ENCODE measurements at places on chromosomes 11 and 22.
A peak's percentile ranks its signal among the peaks of the same experiment; 100 is the strongest.

DNA sequence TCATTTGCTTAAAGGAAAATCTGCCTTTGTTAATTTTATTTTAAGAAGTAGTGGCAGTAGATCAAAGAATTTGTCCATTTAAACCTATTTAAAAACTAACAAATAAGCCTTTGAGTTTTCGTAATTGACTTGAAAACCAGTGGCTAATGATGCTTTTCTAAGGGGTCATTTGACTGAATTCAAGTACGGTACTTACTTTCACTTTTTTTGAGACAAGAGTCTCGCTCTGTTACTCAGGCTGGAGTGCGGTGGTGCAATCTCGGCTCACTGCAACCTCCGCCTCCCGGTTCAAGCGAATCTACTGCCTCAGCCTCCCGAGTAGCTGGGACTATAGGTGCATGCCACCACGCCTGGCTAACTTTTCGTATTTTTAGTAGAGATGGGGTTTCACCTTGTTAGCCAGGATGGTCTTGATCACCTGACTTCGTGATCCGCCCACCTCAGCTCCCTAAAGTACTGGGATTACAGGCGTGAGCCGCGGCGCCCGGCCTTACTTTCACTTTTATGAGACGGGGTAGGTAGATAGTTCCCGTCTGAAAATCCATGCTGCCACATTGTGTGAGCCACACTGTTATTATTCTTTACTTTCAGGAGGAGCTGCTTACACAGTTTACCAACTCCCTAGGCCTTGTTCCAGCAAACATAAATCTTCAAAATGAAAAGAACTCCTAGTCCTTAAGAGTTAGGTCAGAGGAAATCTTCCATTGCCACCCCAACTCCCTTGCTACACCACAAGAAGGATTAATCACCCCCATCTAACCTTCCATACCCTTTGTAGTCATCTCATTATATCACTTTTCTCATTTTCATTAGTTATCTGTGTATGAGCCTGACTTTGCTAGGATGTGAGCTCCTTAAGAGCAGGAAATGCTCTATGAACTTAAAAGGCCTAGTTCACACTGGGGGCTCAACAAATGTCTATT is 926.6 kb upstream of the CCDC90B start:
- no peak for DNase-seq
- H3K4me1 ChIP-seq = no peaks in the 10 kb centered on the region
- H3K27me3 ChIP-seq = no peaks in the 10 kb centered on the region
- no peak overlapping the region for H3K4me3 ChIP-seq

DNA sequence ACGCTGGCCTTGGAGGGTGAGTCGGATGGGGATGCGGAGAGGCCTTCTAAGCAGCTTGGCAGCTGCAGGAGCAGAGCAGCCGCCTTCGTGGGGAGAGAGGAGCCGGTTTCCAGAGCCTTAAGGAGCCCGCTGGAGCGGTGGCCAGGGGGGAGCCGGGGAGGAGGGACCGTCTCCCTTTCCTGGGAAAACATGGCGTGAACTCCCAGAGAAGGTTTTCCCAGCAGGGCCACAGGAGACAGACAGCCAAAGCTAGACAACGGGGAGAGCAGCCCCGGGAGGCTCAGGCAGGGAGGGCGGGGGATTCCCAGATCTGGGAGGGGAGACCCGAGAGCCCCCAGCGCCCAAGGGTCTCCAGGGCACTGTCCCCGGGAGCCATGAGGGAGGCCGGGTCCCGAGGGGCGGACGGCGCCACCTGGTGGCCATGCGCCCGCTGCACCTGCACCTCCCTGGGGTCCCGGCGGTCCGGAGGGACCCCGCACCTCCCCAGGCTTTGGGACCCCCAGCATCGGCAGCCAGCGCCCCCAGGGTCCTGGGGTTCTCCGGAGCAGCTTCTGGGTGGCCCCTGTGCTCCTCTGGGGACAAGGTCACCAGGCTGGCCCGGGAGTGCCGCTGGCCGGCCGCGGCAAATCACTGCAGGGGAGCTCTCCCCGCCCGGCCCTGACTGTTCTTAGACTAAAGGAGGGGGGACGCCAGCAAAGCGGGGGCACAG is 2.4 kb upstream of the SYT8 start:
- H3K4me1 ChIP-seq = no peaks in the 10 kb centered on the region

DNA sequence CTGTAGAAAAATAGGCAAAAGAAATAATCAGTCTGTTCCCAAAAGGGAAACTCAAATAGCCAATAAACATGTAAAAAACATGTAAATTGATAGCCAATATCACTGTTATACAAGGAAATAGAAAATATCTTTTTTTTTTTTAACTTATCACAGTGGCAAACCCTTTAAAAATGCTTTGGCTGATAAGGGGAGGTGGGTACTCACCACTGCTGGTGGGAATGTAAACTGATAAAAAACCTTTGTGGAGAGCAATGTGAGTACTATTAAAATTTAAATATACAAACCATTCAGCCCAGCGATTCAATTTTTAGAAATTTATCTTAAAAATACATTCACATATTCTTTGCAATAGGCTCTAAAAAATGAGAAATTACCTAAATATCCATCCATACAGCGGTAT is 3.6 kb downstream of the RPUSD4 start:
- no peaks in the 10 kb centered on the region for H3K27me3 ChIP-seq
- H3K4me3 ChIP-seq = no peak overlapping the region
- peaks cover 59% of the 10 kb centered on the region for H3K36me3 ChIP-seq
- H3K4me1 ChIP-seq = peaks cover 19% of the 10 kb centered on the region
- H3K27ac ChIP-seq = no peak overlapping the region

DNA sequence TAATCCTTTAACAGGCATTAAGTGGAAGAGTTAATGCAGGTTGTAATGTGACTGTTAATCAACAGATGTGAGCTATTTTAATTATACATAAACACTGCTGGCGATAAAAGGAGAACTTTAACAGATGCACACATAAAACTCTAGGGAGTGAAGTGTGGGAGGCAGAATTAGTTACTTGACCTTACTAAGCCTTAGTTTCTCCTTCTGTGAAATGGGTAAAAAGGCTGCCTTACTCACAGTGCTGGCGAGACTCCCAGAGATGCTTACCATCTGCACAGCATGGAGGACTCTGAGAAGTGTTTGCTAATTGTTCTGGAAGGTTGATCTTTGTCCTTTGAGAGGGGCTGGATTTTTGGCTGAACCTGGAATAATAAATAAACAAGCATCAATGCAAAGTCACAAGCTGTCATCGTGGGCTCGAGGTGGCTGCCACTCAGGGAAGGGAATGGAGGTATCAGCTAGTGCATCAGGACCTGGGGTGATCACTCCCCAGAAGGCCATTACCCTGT is 58.6 kb upstream of the MPEG1 start:
- no peaks in the 10 kb centered on the region for H3K36me3 ChIP-seq
- no peak overlapping the region for H3K4me3 ChIP-seq
- no peak for DNase-seq

- no peak for DNase-seq
- no peak overlapping the region for H3K27ac ChIP-seq
- H3K27me3 ChIP-seq = no peaks in the 10 kb centered on the region
- H3K4me1 ChIP-seq = no peaks in the 10 kb centered on the region
- no peak overlapping the region for H3K4me3 ChIP-seq
Measured at GRCh38 chr11:44842220-44842619, 108.5 kb downstream of the TP53I11 start.

DNA sequence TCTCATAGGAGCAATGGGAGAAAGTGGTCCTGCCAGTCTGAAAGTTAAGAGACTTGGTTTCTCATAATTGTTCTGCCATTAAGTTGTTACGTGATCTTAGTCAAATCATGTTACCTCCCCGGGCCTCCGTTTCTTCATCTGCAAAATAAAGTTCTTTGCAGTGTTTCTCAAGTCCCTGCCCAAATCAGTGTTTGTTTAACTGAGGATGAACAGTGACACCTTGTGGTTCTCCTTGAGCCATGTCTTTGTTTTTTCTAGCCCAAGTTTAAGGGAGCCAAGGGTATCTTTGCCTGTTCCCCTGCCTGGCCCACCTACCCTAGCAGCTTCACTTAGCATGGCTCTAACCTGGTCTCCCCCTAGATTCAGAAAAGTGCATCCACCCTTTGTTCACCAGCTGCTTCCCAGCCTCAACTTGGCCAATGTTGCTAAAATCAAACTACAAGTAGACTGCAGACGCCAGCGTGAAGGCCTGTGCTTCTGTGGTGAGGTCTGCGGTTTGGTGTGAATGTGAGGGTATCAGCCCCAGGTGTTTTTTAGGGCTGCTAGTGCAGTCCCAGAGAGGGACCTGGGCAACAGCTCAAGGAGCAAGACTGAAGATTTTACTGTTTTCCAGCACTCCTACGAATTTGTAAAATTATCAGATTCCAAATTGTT is 35.5 kb downstream of the FZD4 start:
- H3K4me1 ChIP-seq = peaks cover 4% of the 10 kb centered on the region
- H3K4me3 ChIP-seq = no peak overlapping the region
- no peaks in the 10 kb centered on the region for H3K27me3 ChIP-seq
- no peak overlapping the region for H3K27ac ChIP-seq
- peak; percentile 48 for DNase-seq

DNA sequence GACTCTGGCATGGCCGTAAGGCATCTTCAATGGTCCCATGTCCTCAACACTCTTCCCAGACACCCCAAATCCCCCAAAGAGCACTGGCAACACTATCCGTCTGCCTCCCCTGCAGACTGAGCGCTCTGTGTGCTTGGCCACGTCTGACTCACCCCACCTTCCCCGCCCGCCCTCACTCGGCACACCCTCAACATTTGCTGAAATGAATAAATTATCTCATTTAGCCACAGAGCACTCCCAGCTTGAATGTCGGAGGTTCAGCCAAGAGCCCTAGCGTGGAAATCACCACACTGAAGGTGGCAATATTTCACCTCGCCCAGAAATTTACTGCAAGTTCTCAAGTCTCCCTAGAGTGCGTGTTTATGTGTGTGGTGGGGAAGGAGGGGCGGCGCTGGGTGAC is 46.6 kb upstream of the TCF20 start:
- DNase-seq = no peak
- H3K4me3 ChIP-seq = no peak overlapping the region
- peaks cover 25% of the 10 kb centered on the region for H3K4me1 ChIP-seq
- H3K36me3 ChIP-seq = no peaks in the 10 kb centered on the region

DNA sequence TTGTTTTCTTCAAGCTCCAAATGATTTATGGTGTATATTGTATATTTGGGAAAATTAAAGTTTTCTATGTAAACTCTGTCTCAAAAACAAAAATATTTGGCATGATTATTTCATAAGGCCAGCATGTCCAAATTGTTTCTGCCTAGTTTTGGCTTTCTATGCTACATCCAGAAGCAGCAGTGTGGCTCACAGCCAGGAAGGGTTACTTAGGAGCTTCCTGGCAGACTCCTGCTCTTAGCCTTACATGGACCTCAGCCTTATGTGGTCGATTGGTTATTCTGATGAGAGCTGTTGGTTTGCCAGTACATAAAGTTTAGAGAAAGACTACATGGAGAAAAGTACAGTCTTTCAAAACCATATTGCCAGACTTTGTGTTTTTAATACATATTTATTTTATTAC is 297.7 kb upstream of the FAT3 start:
- no peak overlapping the region for H3K4me3 ChIP-seq
- H3K36me3 ChIP-seq = no peaks in the 10 kb centered on the region
- no peaks in the 10 kb centered on the region for H3K4me1 ChIP-seq
- no peaks in the 10 kb centered on the region for H3K27me3 ChIP-seq

DNA sequence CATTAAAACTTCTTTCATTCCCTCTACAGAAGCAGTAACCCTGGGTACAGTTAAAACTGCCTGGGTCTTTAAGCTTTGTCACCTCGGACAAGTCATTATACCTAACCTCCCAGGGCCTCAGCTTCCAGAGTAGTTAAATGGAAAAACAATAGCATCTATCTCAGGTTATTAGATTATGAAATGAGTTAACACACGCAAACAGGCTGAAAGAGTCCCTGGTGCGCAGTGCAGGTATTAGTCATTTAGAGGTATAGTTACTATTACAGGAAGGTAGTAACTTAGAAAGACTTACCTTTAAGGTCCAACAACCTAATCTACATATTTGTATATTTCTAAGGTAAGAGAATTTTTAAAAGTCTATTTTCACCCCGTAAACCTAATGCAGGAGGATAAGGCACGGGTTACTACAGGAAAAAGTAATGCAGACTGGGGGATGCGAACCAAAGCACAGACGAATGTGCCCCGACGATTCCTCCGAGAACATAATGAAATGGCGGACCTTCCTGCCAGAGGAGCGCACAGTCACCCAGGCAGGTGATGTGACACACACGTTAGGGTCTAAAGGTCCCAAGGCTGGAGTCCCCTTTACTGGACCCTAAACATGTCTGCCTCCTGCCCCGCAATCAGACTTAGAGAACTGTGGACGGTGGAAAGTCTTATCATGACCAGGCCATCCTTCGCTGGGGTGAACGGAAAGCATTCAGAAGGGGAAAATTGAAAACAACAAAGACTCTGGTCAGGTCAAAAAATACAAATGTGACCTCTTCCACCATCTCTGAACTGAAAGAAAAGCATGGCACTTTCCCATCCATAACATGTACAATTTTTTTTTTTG is 1.3 kb downstream of the NAP1L4 start:
- no peaks in the 10 kb centered on the region for H3K27me3 ChIP-seq
- peak overlapping the region; percentile 96 for H3K27ac ChIP-seq
- H3K4me3 ChIP-seq = peak overlapping the region; percentile 89
- H3K36me3 ChIP-seq = peaks cover 3% of the 10 kb centered on the region
- peaks cover 42% of the 10 kb centered on the region for H3K4me1 ChIP-seq

- no peak for DNase-seq
- no peaks in the 10 kb centered on the region for H3K4me1 ChIP-seq
- no peak overlapping the region for H3K27ac ChIP-seq
- peaks cover 2% of the 10 kb centered on the region for H3K27me3 ChIP-seq
- H3K36me3 ChIP-seq = no peaks in the 10 kb centered on the region
- no peak overlapping the region for H3K4me3 ChIP-seq
Measured at GRCh38 chr11:70476669-70477068, 78.3 kb downstream of the CTTN start.

DNA sequence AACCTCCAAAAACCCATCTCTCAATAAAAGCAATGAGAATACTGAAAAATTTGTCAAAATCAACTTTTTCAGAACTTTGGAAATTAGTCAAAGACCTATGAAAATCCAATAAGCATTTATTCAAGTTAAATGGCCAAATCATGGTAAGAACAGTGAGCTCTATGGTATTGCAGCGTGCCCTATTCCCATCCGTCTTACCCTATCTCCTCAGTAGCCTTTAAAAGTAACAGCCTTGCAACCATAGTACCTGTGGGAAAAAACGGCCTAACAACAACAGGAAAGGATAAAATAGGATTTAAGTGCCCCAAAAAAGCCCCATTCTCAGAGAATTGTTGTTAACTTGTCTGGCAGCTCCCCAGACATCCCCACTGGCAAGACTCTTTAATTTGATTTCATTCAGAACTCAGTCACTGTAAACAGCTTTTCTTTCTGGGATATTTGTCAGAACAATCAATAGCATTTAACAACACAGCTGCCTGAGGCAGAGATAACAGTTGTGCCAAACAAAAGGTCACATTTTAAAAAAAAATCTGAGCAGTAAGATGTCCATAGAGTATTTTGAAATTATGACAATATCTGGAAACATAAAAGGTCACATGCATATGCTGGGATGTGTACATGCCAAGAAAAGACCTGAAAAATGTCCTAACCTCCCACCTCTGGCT is 18.8 kb upstream of the MS4A8 start:
- H3K4me3 ChIP-seq = no peak overlapping the region
- no peak overlapping the region for H3K27ac ChIP-seq
- no peak for DNase-seq
- H3K27me3 ChIP-seq = no peaks in the 10 kb centered on the region
- H3K36me3 ChIP-seq = no peaks in the 10 kb centered on the region
